ENCODE measurements at places on chromosomes 7 and 10. TPM values are rescaled to one million over a fixed set of nuclear protein-coding genes. Genes with fewer than 3 reads are reported as not detected.

DNA sequence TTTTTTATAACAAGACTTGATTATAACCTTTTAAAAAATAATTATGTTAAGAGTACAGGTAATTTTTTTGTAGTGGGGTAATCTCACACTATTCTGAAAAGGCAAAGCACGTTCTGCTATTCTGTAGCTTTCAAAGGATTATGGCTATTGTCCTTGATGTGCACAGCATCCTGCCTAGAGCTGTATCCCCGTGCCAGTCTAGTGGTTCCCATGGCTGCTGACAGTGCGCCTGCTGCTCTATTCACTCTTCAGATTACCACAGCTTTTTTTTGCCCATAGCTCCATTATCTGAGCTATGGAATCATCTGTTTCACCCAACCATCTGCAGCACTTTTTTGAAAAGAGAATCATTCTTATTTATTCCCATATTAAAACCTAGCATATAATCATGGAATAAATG lies 723.4 kb downstream of the PHTF2 start:
- DNase-seq = no peak

- peak; percentile 65 for DNase-seq
Observed at GRCh38 chr7:47179812-47180515, 401.9 kb downstream of the TNS3 start.

DNA sequence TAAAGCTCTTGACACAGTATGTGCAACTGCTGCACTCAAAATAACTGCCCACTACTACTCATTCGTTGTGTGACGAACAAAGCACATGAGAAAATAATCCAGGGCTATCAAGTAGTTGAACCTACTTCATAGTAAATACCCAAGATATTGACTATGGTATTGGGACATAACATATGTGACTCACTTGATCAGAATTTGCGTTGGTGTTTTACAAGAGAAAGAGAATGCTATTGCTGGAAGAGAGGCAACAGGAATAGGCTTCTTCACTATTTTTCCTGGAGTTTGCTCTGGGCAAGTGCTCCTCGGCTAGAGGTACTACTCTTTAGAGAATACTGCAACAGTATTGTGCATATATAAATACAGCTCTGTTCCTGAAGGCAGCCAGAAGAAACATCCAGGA lies 2.5 kb downstream of the DGKB start:
- no peak for DNase-seq

DNA sequence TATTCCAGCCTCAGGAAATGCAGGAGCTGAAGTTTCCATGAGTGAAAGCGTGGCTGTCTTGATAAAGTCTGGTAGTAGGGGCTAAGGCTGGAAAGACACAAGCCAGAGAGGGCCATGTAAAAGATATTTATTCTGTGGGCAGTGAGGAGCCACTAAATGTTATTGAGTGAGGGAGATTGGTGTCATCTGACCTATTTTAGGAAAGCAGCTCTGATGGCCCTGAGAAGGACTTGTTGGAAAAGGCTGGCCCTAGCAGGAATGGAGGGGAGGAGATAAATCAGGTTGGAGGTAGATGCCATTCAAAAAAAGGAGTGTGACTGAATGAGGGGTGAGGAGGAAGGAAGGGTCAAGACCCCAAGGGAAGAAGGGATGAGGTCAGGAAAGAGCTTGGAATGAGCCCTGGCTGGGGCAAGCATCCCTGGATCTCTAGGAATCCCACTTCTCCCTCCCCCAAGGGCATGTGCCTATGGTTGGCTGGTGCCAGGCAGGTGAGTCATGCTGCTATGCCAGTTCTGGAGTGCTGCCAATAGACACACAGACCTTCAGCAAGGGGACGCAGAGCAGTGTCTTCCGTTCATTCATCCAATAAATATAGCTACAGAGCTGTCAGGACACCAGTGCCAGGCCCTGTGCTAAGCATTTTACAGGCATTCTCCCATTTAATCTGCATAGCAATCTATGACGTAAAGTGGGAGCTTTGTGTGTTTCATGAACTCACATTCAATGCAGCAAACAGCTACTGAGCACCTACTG lies 2.0 kb downstream of the ANKRD2 start:
- peak; percentile 74 for DNase-seq

The OPN4 gene
- polyA plus RNA-seq = not detected

The ENTPD1 gene
- 30.8 TPM for polyA plus RNA-seq

DNA sequence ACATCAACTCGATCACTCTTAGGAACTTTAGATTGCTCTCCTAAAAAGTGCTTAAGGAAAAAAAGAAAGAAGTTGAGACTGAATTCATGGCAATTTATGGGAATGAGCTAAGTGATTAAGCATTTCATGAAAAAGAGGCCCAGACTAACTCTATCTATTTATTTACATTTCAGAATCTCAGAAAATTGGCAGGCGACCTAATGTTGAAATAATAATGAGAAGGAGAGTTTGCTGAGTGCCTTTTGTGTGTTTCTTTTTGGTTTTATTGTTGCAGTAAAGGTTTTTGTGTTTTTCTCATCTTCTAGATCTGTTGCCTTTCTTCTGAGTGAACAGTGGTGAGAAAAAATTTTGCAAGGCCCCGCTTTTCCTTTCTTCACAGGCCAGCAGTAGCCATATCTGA lies 3.8 kb downstream of the GRK5 start:
- DNase-seq = no peak

GRCh38 chr7:64314566-64314965 lies 805 bp downstream of the ZNF736 start:
- DNase-seq = no peak

DNA sequence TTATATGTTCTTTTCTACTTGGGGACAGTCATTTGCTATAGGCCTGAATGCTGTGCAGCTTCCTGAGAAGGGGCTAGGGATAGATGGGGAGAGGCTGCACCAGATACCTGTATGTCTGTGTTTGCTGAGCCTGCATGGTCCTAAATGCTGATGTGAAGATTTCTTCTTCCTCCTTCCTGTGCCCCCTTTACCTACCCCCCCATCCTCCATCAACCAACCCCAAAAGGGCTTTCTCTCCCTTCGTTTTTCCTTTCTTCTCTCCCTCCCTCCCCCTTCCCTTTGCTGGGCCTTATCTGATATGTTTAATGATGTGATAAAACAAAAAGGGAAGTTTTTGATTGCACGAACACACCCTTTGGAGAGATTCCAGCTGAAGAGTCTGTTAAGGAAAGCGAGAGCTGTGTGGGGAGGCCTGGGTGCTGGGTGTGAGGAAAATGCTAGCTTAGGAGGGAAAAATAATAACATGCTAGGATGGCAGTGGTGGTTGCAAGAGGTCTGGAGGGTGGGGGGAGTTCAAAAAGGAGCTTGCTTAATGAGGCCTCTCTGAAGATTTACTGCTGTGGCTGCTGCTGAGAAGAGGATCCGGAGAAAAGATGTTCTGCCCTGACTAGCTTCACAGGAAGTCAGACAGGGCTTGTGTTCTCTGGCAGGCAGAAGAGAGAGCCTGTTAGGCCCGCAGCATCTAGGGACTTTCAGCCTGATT lies 101.8 kb downstream of the SAMD9 start:
- DNase-seq = peak; percentile 60

DNA sequence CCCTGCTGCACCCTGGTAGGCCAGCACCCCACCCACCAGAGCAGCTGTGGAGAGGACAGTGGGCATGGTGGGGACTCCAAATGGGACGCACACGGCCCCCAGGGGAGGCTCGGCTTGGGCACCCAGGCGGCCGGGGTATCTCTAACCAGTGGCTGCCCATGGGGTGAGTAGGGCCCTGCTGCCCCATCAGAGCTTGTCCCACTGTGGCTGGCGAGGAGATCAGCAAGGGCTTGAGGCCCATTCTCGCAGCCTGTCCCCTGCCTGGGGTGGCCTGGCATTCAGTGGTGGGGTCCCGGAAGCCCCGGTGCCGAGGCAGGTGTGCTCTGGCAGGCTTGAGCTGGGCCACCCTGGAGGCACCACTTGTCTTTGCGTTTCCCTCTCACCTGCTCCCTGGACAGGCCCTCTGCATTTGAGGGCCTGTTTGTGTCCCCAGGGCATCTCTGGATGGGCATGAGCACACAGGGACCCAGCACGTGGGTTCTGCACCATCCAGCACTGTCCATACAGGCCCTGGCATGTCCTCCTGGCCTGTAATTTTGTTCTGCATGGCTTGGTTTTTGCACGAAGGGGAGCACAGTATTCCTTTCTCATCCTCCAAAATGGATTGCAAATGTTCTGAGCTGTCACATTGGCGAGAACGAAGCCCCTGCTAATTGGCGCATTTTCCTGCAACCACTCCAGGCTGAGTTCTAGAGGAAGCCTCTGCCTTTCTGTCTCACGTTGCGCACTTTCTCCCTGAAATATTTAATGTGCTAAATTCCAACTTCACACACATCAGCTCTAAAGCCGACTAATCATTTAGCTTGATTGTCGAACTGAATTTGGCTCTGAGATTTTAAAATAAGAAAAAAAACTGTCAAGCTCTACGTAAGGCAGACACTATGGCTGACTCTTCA lies 27.2 kb downstream of the PWWP2B start:
- no peak for DNase-seq

- no peak for DNase-seq
Observed at GRCh38 chr10:97140902-97141745, 44.6 kb downstream of the SLIT1 start.

DNA sequence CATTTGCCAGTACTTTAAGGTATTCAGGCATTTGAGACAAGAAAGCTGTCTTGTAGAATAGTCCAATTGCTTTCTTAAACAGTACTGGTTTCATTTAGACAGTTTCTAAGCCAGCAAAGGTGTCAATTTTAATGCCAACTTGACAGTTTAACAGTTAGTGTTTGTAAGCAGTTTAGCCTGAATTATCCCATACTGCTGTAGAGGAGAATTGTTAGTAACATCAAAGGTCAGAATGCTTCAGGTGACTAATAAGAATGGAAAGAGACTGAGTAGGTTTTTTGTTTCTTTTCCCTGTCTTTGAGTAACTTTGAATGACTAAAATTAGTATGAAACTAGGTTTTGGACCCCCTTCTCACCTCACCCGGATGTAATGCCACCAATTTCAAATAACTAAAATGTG lies 29.5 kb upstream of the VDAC2 start:
- DNase-seq = no peak

The DDC gene
- polyA plus RNA-seq = 83.2 TPM

The ODAD2 gene
- 1.7 TPM for polyA plus RNA-seq

The FGL2 gene
- 51.0 TPM for polyA plus RNA-seq

- DNase-seq = peak; percentile 53
Observed at GRCh38 chr7:65307651-65308299, 65.9 kb upstream of the ZNF92 start.

DNA sequence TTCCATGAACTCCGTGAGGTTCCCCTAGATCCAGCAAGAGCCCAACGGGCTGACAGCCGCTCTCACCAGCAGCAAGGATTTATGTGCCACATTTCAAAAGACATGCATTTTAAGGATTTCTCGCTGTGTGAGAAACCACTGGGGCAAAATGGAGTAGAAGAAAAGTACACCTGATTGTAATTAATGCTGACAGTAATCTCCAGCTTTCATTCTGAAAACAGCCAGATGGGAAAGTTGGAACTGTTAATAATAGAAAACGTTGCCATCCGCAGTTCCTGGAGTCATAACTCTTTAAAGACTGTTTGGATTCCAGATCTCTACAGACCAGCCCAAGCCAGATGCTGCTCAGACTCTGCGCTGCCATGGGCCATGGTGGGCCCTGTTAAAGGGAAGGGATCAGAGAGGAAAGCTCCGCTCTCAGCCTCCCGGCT lies 216.9 kb upstream of the GLI3 start:
- DNase-seq = no peak

DNA sequence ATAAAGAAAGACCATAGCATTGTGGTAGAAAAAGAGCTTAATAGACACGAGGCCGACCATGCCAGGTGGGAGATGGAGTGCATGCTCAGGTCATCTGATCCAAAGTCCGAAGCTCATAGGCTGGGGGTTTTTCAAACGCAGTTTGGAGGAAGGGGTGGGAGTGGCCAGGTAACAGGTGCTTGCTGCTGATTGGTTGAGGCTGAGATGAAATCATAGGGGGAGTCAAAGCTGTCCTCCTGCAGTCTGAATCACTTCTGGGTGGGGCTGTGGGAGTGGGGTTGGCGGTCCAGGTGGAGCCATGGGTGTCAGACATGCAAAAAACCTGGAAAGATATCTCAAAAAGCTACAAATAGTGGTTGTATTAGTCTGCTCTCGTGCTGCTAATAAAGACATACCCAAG lies 2.8 kb upstream of the ERCC6 start:
- DNase-seq = no peak

The BTBD16 gene
- 0.66 TPM for polyA plus RNA-seq

GRCh38 chr7:127034186-127034806 lies 218.4 kb downstream of the GRM8 start:
- no peak for DNase-seq

- no peak for DNase-seq
Observed at GRCh38 chr10:10629512-10629911, 388.2 kb upstream of the CELF2 start.

DNA sequence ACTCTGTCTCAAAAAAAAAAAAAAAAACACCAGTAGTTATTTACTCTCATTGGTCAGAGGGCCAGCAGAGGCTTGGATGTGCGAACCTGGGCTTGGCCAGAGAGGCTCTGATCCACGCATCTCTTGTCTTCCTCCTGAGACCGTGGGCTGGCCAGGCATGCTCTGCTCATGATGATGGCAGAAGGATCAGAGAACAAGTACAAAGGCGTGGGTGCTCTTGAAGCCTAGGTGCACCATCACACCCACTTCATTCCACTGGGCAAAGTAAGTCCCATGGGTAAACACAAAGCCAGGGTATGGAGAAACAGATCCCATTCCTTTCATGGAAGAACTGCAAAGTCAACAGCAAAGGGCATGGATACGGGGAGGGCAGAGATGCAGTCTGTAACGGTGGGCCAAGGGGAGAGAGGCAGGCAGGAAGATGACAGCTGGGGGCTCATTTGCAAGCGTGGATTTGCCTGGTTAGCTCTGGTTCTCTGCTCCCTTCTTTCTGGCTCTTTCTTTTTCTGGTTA lies 128.2 kb upstream of the SDK1 start:
- no peak for DNase-seq

The RP9 gene
- polyA plus RNA-seq = 26.7 TPM

GRCh38 chr10:34181553-34182300 lies 633.4 kb downstream of the PARD3 start:
- DNase-seq = no peak

The TAS2R3 gene
- 0.44 TPM for polyA plus RNA-seq

GRCh38 chr7:105105579-105105978 lies 91.6 kb downstream of the KMT2E start:
- no peak for DNase-seq

- no peak for DNase-seq
Observed at GRCh38 chr10:79070606-79071395, 2.0 kb downstream of the ZMIZ1 start.

GRCh38 chr7:111730476-111731300 lies 168.4 kb upstream of the IMMP2L start:
- DNase-seq = no peak

DNA sequence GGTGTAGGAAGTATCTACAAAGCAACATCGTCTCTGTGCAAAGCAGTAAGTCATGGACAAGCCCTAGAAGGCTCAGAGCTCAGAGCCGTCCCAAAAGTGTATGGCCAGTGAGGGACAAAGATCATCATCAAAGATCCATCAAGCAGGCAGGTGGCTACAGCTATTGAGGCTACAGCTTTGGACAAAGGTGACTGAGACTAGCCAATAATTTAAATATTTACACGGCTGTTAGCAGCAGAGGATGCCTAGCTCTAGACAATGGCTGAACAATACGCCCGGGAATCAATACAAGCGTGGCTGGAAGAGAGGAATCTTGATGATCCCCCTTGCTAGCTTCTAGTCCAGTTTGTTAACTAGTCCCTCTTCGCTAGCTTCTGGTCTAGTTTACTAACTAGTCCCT lies 17.9 kb downstream of the NMT2 start:
- DNase-seq = no peak

The AKR1D1 gene
- polyA plus RNA-seq = 0.07 TPM

GRCh38 chr10:124025152-124025551 lies 68.2 kb downstream of the CHST15 start:
- DNase-seq = no peak

The MTG1 gene
- 67.8 TPM for polyA plus RNA-seq
